ENCODE measurements at places on chromosomes 3 and 15.
A peak's percentile ranks its signal among the peaks of the same experiment; 100 is the strongest.

DNA sequence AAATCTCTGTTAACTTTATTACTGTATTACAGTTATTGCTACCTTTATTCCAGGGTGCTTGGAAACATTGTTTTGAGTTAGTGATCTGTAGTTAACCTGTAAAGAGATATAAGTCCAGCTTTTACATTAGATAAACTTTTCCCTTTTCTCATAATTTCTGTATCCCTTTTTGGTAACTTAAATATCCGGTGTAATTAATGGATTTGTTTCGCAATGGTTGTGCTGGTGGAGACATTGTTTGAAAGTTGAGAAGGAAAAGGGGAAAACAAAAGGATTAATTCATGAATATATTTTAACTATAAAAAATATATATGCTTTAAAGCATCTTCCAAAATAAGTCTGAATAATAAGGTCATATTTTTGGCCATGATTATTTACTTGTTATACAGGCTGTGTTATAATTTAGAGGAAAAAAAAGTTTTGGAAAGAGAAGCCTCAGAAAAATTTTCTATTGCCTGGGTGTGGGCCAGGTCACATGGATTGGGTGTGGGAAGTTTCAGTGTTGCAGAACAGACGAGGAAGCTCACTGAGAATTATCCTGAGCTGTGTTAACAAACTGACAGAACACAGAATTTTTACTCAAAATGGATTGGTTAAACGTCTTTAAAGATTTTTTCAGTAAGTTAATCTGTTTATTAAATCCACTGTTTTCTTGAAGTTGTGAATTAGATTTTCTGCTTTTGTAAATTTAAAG lies 27.7 kb upstream of the IL20RB start:
- DNase-seq, result no peak

DNA sequence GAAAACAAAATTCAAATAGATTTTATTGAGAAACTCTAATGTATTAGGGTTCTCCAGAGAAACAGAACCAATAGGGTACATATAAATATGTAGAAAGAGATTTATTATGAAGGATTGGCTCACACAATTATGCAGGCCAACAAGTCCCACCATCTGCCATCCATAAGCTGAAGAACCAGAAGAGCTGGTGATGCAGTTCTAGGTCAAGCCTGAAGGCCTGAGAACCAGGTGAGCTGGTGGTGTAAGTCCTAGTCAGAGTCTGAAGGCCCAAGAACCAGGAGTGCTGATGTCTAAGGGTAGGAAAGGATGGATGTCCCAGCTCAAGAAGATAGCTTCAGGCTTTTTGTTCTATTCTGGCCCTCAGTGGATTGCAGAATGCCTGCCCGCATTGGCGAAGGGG lies 2.6 kb upstream of the NFKBIZ start:
- DNase-seq, result no peak

DNA sequence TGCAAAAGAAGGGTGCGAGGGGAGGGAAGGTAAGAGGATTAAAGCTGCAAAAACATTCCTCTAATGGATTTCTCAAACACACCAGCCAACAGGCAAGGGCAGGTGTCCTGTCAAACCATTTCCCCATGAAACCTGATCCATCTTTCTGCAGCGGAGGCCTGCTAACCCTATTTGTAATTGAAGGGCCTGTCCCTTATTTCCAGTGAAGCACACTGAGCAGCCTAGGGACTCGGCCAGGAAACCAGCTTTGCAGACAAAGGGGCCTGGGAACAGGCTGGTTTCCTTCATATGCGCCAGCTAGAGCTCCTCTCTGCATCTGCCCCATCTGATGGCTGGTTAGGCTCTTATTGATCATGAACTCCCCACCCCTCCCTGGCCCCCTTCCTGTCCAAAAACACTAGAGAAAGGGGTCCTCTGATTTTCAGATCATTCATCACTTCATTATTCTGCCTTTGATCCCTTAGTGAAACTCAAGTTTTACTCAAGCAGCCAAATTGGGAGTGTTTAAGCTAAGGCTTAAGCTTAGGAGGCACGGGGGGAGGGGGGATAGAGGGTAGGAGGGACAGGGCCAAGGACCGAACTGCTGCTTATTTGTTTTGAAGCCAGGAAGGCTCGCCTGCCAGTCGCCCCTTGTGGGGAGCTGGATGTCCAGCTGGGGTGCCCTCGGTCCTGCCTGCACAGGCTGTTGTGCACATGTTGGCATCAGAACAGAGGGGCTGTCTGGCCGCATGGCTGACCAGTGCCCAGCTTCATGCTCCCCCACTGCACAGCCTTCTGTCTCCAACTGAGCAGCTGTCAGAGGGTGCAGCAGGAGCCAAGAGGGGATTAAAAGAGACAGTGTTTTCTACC lies 53.1 kb downstream of the BOC start:
- DNase-seq, result peak; percentile 76

DNA sequence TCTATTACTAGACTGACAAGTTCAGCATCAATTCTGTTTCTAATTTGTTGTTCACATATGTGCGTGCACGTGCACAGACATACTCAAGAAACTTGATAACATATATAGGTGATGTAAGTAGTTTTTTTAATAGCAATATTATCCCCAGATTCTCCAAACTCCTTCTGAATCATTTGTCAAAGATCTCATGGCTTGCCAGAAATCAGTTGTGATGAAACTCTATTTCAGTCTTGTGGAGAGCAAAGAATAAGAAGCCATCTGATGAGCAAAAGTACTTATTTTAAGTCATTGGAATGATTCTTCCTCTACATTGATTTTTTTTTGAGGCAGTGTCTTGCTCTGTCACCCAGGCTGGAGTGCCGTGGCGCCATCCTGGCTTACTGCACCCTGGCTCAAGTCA lies 167.0 kb upstream of the TBL1XR1 start:
- DNase-seq, result no peak

GRCh38 chr3:10495003-10495402 lies 10.4 kb downstream of the ATP2B2 start:
- no peak for DNase-seq

- no peak for DNase-seq
Measured at GRCh38 chr3:116591236-116591635, 118.3 kb upstream of the TUSC7 start.

- no peak for DNase-seq
Measured at GRCh38 chr15:32967521-32967920, 227.0 kb downstream of the FMN1 start.
